Right atrium auricular region (tissue), 2 donors: ENCODE measurements at places on chromosomes 3 and 15. TPM values are rescaled to one million over a fixed set of nuclear protein-coding genes. Genes with fewer than 3 reads are reported as not detected.

DNA sequence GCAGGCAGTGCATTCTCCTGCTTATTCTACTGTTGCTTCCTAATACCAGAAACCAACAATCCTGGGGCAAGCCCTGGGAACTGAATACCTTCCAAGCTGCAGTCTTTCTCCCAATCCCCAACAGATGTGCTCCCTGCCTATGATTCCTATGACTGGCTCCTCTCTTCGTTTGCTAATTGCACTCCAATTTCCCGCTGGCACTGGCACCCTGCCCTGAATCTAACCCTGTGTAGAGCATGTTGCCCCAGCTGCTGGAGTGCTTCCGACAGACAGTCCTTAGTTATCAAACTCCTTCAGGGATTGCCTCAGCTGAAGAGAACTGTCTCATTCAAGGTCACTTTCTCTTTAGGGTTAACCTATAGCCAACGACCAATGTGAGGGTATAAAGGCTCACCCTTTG is 214.1 kb downstream of the NECTIN3 start:
- no peak for DNase-seq

The RLBP1 gene
- total RNA-seq = not detected

DNA sequence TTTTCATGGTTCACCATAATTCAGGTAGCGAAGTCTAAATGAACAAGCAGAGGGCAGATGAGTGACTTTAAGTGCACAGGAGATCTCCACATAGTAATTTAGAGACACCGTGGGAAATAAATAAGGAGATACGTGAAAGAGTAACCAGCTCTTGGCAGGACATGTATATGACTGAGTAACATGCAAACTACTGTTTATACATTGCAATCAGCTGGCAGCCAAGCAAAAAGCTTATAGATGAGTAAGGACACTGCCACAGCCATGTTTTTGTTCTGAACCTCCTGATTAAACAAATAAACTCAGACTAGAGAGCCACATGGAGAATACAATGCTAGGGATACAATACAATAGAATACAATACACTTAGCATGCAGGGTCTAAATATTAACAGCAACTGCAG is 252.4 kb downstream of the FHIT start:
- no peak for DNase-seq

DNA sequence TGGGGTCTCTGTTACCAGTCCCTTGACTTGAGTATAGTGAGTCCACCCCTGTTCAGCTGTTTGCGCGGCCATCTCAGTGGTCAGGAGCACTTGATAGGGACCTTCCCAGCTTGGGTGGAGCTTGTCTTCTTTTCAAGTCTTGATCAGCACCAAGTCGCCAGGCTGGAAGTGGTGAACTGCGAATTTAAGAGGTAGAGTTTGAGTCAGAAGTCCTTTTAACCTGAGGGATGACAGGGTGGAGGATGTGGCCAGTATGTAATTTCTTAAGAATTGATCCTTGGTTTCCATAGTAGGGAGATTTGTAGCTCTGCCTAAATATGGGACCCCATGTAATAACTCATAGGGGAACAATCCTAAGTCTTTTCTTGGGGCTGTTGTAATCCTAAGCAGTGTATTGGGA is 86.3 kb upstream of the XCR1 start:
- DNase-seq = no peak

DNA sequence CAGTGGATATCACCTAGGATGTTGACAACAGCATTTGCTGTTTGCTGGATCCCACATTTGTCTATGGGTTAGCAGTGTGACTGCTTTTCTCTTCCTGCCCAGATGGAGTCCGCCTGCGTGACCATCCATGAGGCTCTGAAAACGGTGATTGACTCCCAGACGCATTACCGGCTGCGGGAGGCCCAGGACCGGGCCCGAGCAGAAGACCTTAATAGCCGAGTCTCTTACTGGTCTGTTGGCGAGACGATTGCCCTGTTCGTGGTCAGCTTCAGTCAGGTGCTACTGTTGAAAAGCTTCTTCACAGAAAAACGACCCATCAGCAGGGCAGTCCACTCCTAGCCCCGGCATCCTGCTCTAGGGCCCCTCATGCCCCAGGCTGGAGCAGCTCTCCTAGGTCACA is 11.0 kb downstream of the TMED3 start:
- DNase-seq = no peak
